ENCODE measurements at places on chromosomes 1 and 21.

DNA sequence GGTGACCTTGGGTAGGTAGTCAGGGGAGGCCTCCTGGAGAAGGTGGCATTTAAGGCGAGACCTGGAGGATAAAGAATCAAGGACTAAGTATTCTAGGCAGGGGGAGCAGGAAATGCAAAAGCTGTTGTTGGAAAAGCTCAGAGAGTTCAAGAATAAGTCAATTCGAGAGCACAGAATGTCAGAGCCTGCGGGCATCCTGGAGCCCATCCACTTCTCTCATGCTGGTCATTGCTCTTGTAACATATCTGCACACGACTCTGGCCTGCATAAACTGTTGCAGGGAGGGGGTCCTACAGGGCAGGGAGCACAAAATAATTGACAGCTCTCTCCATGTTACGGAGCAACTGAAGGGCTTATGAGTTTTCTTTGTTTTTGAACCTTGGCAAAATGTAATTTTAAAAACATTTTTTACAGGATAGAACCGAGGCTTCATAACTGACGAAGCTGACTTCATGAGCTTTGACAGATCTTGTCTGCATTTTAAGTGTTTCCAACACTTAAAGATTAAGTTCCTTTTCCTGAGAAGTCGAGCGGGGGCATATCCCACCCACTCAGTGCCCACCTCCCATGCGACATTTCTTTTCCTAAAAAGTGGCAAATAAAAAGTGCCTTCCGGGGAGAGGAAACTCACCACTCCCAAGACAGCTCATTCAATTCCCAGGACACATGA, 4.2 kb downstream of the PLA2G5 start:
- no peak for DNase-seq

GRCh38 chr1:187481581-187482148, 652.9 kb downstream of the PLA2G4A start:
- no peak for DNase-seq

DNA sequence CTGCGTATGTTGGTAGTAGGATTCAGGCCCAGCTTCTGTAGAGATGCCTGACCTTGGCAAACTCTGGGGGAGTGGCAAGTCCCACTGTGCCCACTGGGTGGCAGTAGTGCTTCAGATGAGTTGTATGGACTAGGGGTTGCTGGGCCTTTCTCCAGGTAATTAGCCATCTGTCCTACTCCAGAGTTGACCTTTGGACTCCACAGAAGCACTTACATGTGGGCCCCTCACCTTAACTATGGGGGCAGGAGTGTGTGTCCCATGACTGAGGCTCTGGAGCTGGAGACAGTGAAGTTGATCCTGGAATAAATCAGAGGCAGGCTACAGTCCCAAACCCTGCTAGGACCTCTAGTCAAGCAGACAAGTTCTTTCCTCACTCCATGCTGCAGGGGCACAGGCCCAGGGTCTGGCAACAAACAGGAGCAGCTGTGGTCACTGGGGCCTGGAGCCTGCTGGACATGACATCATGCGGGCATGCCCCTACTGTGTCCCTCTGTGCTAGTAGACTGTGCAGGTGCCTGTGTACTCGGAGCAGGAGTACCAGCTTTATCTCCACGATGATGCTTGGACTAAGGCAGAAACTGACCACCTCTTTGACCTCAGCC, 4.6 kb downstream of the DMAP1 start:
- DNase-seq: peak; percentile 48

GRCh38 chr1:11746795-11747487, 11.0 kb downstream of the AGTRAP start:
- DNase-seq: no peak

GRCh38 chr1:34988581-34988980, 3.4 kb upstream of the TMEM35B start:
- DNase-seq: no peak

- DNase-seq: no peak
These were observed 53.9 kb upstream of the TTC34 start for GRCh38 chr1:2855206-2856065.

- no peak for DNase-seq
These were observed 1.8 kb downstream of the BTG3 start for GRCh38 chr21:17610911-17611310.

DNA sequence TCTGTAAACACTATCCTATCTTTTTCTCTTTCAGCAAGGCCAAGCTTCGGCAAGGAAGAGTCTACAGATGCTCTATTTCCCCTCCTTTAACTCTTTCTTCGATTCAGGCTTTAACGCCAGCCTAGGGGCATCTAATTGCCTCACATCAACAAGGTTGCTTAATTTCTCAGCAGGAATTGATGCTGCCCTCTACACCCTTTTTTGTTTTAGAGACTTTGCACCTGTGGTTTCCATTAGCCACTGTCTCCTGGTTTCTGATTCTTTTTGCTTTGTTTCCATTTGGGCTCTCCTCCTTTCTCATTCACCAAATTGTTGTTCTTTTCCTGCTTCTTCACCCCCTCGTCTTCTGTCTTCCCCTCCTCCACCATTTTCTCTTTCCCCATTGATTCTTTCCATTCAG, 202.4 kb upstream of the HMCN1 start:
- DNase-seq: no peak

DNA sequence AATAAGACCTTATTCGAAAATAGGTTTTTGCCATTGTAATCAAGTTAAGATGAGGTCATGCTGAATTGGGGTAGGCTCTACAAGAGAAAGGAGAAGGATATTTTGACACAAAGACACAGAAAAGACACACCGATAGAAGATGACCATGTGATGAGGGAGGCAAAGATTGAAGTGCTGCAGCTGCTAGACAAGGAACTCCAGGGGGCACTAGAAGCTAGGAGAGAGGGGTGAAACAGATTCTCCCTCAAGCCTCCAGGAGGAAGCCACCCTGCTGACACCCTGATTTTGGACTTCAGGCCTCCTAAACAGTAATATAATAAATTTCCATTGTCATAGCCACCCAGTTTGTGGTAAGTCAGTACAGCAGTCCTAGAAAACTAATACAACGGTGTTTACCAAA, 506.8 kb upstream of the CAMK1G start:
- peak; percentile 33 for DNase-seq

GRCh38 chr1:112718691-112719418, 3.7 kb upstream of the PPM1J start:
- DNase-seq: no peak

- no peak for DNase-seq
These were observed 5.5 kb downstream of the AP4B1 start for GRCh38 chr1:113899111-113899510.

DNA sequence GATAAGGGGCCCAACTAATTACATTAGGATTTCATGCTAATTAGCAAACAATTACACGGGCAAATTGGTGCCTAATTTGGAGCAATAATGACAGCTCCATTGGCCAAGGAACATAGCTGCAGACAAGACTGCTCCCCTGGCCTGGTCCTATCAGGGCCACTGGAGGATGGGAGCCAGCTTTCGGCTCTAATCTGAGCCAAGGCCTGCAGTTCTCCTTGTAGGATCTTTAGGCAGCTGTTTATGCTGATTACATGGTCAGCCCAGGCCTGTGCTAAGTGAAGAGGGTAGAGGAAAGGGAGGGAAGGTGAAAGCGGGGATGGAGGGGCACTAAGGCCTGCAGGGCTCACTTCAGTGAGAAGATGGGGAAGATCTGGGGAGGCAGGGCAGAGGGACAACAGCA, 12.4 kb upstream of the ADGRB2 start:
- DNase-seq: no peak

GRCh38 chr1:37945743-37946702, 830 bp downstream of the INPP5B start:
- DNase-seq: no peak

DNA sequence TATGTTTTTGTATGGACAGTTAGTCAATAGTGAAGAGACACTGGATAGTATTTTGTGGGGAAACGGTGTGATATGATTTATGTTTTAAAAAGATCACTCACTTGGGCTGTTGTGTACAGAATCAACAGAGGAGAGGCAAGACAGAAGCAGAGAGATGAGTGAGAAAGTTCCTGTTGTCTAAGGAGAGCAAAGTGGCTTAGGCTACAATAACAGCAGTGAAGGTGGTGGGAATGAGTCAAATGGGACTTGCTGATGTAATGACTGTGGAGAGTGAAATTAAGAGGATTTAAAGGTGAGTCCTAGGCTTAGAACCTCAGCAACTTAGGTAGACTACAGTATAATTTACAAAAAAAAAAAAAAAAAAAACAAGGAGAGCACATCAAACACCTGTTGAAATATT, 169.2 kb upstream of the HP1BP3 start:
- no peak for DNase-seq

GRCh38 chr1:224872832-224873433, 56.5 kb upstream of the DNAH14 start:
- DNase-seq: no peak

- DNase-seq: no peak
These were observed 64.2 kb upstream of the RCC1 start for GRCh38 chr1:28441674-28442073.

GRCh38 chr1:236142253-236143103, at the start of gene GPR137B:
Gene GPR137B, plus strand, starts transcription at chr1:236142539. Its CDS starts 84 bp downstream, at chr1:236142623.
- peak; percentile 54 for DNase-seq

- DNase-seq: no peak
These were observed 32.6 kb downstream of the RYR2 start for GRCh38 chr1:237074371-237075117.

DNA sequence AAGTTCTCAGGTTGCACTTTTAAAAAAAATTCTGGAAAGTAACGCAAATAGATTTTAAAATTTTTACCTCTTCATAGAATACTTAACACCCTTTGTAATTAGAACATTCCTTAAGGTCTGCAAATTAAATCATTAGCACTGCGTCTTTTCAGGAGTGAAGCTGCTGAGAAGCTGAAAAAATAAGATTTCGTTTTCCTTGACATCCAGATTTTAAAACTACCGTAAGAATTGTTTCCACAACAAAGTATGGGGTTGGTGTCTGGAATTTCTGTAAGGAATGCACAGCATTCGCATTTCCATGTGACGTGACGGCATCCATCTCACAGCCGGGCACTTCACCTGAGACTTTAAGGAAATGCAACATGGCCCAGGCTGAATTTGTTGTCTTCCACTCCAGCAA, 76.3 kb upstream of the COX20 start:
- no peak for DNase-seq

GRCh38 chr21:41761211-41761933, 5.5 kb downstream of the RIPK4 start:
- no peak for DNase-seq

GRCh38 chr1:222600281-222600680, 10.5 kb upstream of the TAF1A start:
- no peak for DNase-seq

DNA sequence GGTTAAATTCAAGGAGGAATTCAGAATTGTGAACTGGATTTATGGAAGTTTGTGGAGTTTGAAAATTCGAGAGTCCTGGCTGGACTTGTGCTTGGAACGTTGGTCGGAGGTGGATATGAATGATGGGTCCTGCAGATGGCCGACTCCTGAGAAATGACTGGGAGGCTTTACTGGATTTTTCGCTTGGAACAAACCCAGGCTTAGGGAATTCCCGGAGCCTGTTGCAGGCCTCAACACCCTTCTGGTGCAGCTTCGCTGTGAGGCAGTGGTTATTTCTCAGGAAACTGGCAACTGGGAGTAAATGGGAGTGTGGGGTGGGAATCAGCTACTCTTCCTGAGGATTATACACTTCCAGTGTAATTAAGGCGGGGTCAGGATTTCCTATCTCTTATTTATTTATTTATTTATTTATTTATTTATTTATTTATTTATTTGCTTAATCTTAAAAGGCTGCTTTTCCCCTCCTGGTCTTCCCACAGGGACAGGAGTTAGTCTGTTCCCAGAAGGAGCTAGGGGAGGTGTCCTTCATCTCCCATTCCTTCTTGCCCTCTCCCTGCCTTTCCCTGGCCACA, 21.1 kb downstream of the MAPKAPK2 start:
- DNase-seq: no peak

DNA sequence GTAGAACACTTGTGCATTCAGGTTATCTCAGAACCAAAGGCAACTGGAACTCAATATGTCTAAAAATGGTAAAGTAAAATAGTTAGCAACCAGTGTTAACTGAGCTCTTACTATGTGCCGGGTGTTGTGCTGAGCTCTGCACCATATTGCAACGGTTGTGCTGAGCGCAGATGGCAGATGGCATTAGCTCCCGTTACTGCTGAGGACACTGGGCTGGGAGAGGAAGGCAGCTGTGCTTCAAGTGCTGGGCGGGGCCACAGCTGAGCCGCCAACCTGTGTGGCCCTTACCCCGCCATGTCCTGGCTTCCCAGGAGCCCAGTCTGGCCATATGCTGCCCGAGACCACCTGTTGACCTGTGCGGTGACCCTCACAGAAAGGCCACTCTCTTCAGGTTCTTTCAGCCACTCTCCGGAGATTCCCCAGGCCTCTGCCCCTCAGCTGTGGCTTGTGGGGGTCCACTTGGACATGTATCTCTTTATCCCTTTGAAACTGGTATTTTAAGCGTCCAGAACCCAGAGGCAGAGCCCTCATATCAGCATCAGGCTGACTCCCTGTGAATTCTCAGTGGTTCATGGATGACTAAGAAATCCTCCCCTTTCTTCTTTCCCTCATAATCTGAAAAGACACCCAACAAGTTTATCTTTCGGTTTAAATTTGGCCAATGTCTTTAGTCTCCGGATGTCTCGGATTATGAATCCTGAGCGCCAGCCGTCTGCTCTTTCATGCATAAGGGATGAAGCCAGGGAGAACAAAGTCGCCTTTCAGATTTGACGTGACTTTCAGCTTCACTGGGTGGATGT, 26.4 kb downstream of the LDLRAP1 start:
- DNase-seq: no peak
